SW 1271 (cell line): ENCODE measurements at places on chromosomes 2 and 18.

DNA sequence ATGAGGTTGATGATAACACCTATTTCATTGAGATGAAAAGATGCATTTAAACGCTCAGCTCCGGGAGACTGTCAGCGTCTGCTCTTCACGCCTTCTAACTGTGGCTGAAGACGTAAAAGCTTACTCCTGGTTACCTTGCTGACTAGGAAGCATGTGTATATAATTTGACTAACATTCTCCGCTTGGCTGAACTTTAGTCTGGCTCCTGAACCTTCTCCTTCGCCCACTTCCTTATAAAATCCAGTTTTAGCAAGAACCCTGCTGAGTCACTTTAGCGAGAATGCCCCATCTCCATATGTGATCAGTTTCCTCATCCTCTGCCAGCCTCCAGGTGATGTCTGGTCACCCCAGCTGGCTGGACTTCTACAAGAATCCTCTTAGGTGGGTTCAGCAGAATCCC is 12.7 kb upstream of the CREG2 start:
- DNase-seq, result no peak

DNA sequence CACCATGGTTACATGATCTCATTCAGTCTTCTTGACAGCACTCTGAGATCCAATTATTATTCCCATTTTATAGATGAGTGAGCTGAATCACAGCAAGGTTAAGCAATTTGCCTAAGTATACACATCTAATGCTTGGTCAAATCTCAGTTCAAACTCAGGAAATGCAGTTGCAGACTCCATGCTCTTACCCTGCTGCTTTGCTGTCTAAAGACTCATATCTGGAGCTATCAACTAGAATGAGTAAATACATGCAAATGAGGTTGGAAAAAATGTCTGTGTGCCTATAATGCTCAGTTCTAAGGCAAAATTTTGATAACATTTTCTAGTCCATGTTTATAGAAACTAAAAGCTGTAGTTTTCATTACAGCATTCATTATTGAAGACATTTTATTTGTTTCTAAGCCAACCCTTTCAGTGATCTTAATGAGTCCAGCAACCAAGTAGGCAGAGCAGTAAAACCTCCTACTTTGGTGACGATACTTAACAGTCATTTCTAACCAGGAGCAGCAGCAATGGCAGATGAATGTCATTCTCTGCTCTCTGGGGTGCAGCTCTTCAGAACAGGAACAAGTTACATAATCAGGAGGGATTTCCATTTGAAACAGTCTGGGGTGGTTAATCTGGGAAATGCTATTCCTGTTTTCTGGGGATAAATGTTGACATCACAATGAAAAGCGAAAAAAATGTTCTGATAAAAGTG is 396.8 kb upstream of the UBE2E3 start:
- DNase-seq, result no peak

DNA sequence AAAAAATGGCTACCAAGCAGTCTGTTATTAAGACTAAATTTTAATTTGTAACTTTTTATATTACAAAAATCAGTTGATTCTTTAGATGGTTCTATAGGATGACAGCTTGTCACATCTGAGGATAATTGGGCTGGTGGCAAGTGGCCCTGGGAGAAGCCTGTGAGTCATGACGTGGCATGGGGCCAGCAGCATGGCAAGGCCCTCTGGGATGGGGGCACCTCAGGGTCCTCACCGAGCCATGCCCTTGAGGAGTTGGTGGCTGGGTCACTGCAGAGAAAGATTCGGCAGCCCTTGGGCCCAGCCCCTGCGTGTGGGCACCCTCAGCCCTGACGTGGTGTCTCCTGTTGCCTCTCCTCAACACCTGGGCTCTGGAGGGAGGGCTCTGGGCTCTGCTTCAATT is 49.7 kb downstream of the STK25 start:
- DNase-seq, result no peak

DNA sequence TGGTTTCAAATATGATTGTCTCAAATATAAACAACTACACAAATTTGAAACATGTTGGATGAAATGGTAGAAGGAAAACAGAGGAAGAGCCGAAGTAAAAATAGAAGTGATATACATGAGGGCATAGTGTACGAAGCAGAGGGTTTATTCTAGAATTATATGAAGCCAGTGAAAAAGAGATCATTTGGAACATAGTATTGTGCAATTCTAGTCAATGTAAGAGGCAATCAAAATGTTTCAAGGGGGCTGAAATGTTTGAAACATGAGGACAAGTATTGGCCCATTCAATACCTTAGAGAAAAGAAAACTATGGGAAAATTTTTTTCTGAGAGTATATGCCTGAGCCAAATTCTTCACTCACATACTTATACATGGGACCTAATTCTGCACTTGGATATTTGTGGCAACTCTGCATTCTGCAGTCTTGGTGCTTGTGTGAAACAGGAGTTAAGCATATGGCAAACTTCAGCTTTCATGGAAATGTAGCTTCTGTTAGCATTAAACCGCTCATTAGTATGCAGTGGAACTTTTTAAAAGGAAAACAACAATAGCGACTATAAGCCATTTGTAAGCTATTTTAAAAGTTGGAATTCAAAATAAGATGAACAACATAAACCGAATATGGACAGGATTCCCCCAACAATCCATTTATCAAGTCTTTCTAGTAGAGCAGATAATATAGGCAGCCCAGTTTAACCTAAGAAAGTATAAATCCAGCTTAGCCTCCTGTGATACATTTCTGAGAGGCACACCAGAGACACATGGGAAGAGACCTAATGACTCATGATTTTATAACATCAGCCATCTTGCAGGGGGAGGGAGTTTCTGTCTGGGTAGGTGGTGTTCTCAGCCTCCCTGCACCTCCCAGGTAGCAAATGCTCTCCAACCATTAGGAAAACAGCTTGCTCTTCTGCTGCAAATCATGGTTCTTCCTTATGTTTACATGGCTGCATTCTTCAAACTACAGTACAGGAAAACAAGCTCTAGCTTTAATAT is 197.8 kb downstream of the PAX3 start:
- no peak for DNase-seq

DNA sequence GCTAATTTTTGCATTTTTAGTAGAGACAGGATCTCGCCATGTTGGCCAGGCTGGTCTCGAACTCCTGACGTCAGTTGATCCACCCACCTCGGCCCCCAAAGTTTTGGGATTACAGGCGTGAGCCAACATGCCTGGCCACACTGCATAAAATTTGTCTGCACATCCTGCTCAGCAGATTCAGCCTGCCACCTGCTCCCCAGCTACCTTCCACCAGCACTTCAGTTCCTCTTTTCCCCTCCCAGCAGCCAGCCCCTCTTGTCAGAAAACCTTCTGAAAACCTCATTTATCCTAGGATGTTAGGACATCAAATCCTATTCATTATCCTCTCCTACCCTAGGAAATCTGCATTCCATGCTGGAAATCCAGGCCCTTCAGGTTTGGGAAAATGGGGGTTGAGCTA is 99.4 kb upstream of the STPG4 start:
- DNase-seq, result no peak

- no peak for DNase-seq
Measured at GRCh38 chr2:120889936-120890335, 154.3 kb downstream of the GLI2 start.

DNA sequence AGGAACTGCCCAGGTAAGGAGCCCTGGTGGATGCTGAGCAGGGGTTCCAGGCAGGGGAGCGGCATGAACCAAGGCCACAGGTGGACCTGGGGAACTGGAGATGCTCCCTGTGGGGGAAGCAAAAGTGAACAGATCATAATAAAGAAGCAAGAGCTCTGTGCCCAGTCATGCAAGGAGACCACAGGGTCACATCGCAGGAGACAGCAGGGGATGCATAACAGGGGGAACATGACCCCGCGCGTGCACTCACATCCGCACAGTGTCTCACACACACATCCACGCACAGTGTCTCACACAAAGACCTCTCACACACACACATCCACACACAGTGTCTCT is 473.3 kb upstream of the HS6ST1 start:
- no peak for DNase-seq

DNA sequence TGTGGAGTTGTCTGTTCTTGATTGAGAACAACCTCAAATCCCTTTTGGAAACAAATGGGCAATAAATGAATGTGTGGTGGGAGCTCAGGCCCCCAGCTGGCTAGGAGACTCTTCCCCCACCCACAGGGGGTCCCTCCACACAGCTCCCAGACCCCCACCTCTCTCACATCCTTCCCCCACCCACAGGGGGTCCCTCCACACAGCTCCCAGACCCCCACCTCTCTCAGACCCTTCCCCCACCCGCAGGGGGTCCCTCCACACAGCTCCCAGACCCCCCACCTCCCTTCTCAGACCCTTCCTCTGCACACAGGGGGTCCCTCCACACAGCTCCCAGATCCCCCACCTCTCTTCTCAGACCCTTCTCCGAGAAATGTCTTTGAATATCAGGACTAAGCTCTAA is 79.0 kb upstream of the CTDP1 start:
- DNase-seq, result no peak

DNA sequence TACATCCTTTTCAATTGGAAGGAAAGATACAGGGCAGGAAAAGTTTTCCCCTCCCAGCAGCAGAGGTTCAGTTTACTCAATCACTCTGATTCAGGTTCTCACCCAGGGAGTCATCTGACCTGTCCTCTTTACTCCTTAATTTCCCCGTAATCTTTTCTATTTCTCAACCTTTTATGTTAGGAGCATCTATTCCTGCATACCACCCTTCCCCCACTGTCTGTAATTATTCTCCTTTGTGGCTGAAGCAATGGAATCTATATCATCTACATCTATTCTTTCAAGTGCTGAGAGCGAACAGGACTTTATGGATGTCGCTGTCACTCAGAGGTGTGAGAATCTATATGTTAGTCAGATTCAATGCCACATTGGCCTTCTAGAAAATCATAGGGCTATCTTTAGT is 175.2 kb downstream of the NOL4 start:
- no peak for DNase-seq

- DNase-seq, result no peak
Measured at GRCh38 chr2:28602751-28603639, 107.1 kb downstream of the PLB1 start.

DNA sequence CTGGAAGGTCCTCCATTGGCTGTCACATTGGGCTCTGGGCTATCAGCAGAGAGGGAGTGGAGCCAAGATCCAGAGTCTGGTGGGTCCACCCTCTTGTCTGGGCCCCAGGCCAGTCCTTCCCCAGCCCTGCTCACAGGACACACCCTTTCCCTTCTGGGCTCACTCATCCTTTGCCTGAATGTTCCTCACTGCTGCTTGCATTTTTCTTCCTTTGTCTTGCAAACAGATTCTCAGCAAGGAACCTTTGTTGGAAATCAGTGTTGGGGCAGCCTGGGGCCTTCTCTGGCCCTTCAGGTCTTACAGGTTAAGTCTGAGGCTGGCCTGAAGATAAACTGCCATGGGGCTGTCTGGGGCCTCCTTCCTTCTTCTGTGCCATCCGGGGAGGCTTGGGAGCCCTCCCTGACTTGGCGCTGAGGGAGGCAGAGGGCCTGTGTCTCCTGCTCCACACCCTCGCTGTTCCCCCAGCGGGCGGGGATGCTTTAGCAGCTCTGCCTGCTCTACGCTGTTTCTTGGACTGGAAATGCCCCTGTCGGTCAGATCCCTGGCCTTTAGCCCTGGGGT is 11.5 kb upstream of the CELF4 start:
- no peak for DNase-seq

GRCh38 chr2:88078643-88079172 is 11.1 kb downstream of the SMYD1 start:
- no peak for DNase-seq

- DNase-seq, result no peak
Measured at GRCh38 chr2:172380436-172381274, 46.7 kb upstream of the ITGA6 start.

- no peak for DNase-seq
Measured at GRCh38 chr2:134738141-134738870, 19.5 kb upstream of the TMEM163 start.

- no peak for DNase-seq
Measured at GRCh38 chr18:55821219-55821618, 233.2 kb upstream of the TCF4 start.

- no peak for DNase-seq
Measured at GRCh38 chr2:104850361-104851290, 3.3 kb upstream of the POU3F3 start.

DNA sequence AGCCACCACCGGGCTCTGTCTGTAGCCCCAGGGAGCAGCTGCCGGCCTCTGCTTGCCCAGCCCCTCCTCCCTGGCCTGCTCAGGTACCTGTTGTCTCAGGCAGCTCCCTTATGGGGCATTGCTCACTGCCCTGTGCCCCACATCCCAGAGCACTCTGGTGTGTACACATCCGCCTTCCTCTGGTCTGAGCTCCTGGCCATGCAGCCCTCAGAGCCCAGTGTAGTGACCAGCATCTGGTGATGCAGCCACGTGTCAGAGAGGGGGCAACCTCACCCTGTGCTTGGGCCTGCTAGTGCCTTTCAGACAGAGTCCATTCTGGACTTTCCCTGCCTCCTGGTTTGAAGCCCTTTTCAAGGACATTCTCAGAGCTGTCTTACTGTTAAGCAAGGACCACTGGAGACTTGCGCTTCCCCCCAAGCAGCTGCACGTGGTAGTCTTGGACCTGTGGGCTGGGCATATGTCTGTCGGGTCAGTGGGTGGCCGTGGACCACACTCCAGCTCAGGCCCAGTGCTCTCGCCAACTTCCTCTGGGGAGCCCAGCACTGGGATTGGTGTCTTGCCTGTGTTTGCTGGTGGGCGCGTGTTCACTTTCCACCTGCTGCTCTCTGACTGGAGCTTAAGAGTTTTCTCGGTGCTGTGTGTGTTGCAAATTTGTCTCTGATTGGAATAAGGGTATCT is 30.7 kb downstream of the DGKD start:
- DNase-seq, result no peak

DNA sequence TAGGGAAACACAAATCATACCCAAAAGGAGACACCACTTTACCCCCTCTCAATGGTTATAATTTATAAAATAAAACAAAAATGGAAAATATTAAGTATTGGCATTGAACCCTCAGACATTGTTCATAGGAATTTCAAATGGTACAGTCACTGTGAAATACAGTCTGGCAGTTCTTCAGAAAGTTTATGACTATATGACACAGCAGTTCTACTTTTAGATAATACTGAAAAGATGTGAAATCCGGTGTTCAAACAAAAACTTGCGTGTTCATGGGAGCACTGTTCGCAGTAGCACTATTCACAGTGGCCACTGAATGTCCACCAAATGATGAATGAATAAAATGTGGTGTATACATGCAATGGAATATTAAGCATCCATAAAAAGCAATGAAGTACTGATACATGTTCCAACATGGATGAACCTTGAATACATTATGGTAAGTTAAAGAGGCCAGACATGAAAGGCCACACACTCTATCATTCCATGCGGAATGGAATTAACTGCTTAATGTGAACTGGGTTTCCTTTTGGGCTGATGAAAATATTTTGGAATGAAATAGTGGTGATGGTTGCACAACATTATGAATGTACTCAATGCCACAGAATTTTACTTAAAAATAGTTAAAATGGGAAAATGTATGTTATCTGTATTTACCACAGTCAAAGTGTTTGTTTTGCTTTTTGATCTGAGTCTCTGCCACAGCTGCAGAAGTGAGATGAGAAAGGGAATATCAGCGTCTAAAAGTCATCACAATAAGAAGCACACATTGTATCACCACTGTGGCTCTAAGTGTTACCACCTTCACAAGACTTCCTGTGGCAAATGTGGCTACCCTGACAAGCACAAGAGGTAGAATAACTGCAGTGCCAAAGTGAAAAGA is 864.6 kb downstream of the SUCLG1 start:
- DNase-seq, result no peak

GRCh38 chr18:35122586-35123224 is 81.5 kb downstream of the MAPRE2 start:
- DNase-seq, result no peak
